Peyer's patch (tissue), 4 donors: ENCODE measurements at places on chromosomes 12 and 14. TPM values are rescaled to one million over a fixed set of nuclear protein-coding genes. Genes with fewer than 3 reads are reported as not detected.

- peaks cover 15% of the 10 kb centered on the region for H3K36me3 ChIP-seq
- H3K27me3 ChIP-seq: no peaks in the 10 kb centered on the region
- H3K27ac ChIP-seq: peak within 1 kb of the TSS; percentile 92
- peak; percentile 98 for DNase-seq
- H3K4me1 ChIP-seq: no peaks in the 10 kb centered on the region
Measured at GRCh38 chr14:69152902-69153151, at the start of gene DCAF5. Gene DCAF5 (minus strand): TSS chr14:69153119. CDS start chr14:69152978, 141 bp downstream.

DNA sequence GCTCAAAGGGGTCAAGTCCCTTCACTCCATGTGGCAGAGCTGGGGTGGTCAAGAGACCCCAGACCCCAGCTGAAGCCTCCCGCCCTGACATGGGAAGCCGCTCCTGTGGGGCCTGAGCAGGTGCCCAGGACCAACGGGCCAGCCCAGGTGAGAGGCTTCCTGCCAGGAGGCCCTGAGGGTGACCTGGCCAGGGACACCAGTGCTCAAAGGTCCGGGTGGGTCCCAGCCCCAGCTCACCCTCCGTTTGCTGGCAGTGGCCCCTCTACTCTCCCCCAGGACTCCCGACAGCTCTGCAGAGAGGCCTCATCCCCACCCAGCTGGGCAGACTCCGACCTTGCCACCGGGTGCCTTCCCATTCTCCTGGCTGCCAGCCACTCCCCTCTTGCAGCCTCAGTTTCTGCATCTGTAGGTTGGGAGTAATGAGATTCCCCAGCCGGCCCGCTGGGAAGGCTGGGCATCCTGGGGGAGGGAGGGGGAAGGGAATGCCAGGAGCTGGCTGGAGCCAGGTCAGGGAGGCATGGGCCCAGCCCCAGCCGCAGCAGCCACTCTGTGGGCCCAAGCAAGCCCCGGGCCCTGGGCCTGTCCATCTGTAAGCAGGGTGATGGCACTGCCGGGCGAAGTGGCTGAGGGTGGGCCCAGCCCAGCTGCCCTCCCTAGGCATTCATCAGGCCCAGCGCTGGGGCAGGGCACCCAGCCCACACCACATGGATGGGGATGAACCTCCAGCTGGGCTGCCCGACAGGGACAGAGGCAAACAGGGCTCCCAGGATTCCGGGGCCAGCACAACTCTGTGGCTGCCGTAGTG lies 10.3 kb upstream of the INF2 start:
- H3K36me3 ChIP-seq: no peaks in the 10 kb centered on the region
- H3K4me1 ChIP-seq: peaks cover 55% of the 10 kb centered on the region
- no peak for DNase-seq
- H3K27ac ChIP-seq: peak overlapping the region; percentile 72

- H3K4me3 ChIP-seq: no peak overlapping the region
- no peaks in the 10 kb centered on the region for H3K4me1 ChIP-seq
- no peak for DNase-seq
Measured at GRCh38 chr14:66758031-66758613, 250.2 kb downstream of the GPHN start.

GRCh38 chr14:95046711-95047681 lies 110.3 kb downstream of the DICER1 start:
- H3K36me3 ChIP-seq: no peaks in the 10 kb centered on the region
- no peak overlapping the region for H3K4me3 ChIP-seq
- no peak overlapping the region for H3K27ac ChIP-seq
- H3K4me1 ChIP-seq: no peaks in the 10 kb centered on the region

Gene ARHGEF25
- 5.1 TPM for total RNA-seq

GRCh38 chr12:1760566-1761382 lies 59.6 kb upstream of the LRTM2 start:
- no peaks in the 10 kb centered on the region for H3K36me3 ChIP-seq
- H3K27me3 ChIP-seq: no peaks in the 10 kb centered on the region
- H3K4me3 ChIP-seq: no peak overlapping the region
- H3K4me1 ChIP-seq: no peaks in the 10 kb centered on the region
